Stimulated activated memory B cell treated with anti-CD40 and anti-IgM and Interleukin-4, amounts not matched to agents 10 μg/mL and 1 μg/mL and 100 μg/mL, for 72 hours (primary cell): ENCODE measurements at places on chromosomes 3 and 15.

DNA sequence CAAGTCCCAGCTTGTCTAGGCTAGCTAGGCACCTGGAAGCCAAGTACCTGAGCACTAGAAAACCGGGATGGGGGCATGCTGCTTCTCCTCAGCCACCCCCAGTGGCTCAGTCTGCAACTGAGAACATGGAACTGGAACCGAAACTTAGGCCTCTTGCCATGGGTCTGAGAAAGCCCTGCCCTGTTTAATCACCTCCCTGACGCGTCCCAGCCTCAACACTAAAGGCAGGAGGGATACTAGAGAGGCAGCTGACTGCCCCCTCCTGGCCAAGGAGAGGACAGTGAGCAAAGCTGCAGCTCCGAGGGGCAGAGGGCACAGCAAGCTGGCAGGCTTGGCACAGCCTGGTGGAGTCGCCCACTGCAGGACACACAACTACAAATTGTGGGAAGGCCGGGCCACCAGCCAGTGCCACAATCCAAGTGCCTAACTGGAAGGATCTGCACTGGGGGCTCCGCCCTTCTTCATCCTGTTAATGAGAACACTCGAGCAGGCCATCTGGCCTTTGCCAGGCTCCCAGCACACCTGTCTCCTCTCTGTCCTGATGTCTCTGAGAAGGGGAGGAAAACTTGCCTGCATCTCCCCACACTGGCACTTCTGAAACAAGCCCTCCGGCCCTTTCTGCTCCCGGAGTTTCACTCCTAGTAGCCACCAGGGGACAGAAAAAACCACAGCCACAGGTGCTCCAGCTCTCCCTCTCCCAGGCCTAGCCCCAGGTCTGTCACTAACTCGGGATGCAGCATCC, 53.7 kb downstream of the BDH1 start:
- ATAC-seq, result peak; percentile 74

- ATAC-seq, result peak; percentile 95
These were observed 141.4 kb downstream of the RBPMS2 start for GRCh38 chr15:64634027-64634426.

- no peak for ATAC-seq
These were observed 191.6 kb upstream of the TOPAZ1 start for GRCh38 chr3:44050101-44050500.

DNA sequence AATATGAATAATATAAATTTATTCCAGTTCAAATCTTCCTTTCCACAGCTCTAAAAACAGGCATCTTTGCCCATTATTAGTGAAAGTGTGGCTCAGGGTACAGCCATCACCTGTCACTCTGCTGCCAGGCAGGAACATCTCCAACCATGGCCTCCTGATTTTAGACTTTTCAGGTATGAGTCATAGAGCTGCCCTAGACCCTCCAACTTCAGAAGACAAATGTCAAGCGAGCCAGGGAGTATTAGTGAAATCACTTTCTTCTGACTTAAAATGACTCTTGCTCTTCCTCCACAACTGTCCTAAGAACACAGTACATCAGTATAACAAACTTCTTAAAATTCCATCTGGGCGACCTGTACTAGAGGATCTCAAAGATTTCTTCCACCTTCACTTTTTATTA, 78.1 kb upstream of the AKAP13 start:
- ATAC-seq, result peak; percentile 68

DNA sequence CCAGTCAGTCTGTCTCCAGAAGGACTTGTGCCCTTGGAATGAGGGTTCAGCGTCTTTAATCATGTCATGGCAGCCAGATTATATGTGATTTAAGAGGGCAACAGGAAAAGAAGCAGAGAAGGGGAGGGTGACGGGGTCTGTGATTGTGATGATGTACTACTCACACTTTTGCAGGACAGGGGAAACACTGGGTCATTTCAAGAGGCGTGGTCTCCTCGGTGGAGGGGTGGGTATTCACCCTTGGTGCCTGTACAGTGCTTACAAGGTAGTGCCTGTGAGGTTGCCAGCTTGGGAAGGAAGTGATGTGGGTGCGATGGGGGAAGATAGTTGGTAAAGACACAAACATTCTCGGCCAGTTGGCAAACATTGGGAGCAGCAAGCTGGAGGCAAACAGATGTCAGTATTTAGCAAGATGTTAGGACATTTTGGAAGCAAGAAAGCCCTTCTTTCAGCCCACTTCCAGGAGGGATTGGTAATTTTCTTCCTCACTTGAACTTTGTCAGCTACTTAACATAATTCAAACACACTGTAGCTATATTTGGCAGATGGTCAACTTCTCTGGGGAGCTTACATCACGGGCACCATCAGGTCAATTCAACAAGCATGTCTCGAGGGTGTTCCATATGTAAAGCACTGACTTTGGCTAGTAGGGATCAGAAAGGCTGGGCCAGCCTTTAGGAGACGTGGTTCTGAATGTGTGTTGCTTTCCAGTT, 71.4 kb upstream of the ROPN1 start:
- no peak for ATAC-seq

DNA sequence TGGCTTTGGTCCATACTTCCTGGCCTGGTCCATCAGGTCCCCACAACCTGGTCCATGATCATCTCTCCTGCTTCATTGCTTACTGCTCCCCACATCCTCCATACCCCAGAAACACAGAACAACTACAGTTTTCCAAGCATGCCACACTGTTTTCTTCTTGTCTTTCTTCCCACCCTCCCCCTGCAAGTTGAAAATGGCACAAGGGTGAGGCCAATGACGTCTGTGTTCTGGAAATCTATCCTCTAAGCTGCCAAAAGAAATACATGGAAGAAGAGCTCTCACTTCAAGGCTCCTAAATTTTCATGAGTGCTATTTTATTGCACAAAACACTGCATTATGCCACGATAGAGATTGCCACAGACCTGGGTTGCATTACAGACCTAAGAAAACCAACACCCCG, 404.4 kb downstream of the VPS13C start:
- ATAC-seq, result no peak

DNA sequence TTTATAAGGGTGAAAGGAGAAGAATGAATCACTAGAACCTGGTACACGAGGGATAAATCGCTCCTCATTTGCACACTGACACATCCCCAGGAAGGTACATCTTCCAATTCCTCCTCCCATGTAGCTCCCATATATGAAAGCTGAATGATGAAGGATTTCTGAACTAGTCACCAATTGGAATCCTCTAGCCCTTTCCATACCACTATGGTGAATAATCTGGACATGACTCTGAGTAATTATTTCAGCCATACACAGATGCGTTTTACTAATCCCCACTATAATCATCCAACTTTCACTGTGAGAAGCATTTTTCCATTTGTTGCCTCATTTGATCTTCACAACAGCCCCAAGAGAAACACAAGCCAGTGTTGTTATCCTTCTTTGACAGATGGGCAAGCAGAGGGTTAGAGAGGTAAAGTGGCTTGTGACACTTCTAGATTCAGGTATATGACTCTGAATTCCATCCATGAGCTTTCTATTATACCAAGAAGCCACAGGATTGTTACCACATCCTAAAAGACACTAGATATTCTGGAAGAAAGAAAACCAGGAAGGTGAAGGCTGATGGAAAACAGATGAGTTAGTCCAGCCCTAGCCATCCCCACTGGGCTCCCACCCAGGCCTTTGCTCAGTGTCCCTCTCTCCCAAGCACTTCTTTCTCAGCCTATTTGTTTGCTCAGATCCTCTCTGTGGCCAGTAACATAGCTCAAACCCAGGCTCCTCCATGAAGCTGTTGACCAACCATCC, 22.2 kb upstream of the BCL6 start:
- ATAC-seq, result no peak

- peak; percentile 71 for ATAC-seq
These were observed 19.6 kb upstream of the MOBP start for GRCh38 chr3:39447637-39448483.

DNA sequence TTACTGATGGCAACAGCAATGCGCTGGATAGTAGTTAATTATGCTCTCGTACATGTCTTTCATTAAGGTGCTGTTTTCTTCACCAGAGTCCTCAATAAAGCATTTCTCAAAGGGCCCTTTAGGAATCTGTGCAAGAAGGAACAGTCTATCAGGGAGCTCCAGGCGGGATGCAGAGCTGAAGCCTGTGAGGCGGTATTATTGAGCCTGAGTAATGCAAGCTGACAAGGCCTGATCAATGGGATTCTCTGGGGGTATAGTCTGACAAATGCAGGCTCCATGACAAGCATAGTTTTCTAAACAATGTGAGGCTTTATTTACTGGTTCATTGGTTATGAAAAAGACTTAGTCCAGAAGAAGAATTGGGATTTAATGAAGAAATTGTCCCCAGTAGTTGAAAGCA, 530.9 kb upstream of the CBLB start:
- no peak for ATAC-seq

- ATAC-seq, result peak; percentile 12
These were observed 153.2 kb upstream of the THBS1 start for GRCh38 chr15:39427705-39428104.

DNA sequence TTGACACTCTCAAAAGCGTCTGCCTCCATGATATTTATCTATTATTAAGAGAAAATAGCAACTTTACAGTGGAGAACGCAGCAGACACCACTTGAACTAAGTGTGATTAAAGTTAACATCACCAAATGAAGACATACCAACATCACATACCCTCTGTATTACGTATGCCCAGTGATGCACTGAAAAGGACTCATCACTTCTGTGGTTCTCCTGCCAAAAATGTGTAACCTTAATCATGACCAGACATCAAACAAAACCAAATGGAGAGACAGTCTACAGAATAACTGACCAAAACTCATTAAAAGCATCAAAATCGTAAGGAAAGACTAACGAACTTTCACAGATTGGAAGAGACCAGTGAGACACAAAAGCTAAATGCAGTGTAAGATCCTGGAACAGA, 103.2 kb downstream of the PPP2R3A start:
- ATAC-seq, result no peak

DNA sequence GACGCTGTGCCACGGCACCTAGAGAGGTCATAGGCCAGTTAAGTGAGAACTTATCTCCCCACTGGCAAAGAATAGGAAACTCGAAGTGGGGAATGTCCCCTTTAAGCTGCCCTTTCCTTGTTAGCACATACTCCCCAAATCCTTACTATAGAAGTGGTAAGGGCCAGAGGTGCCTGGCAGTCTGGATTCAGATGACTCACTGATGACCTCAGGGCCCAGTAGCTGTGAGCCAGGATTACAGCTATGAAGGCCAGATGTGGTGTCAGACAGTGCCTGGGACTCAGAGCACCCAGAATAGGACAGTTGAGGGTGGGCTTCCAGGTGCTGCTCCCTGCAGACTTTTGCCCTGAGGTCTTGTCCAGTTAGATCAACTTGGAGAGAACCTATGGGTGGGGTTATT, 37.7 kb downstream of the PDIA5 start:
- no peak for ATAC-seq

- ATAC-seq, result no peak
These were observed 193.6 kb downstream of the CLSTN2 start for GRCh38 chr3:140128631-140129030.

DNA sequence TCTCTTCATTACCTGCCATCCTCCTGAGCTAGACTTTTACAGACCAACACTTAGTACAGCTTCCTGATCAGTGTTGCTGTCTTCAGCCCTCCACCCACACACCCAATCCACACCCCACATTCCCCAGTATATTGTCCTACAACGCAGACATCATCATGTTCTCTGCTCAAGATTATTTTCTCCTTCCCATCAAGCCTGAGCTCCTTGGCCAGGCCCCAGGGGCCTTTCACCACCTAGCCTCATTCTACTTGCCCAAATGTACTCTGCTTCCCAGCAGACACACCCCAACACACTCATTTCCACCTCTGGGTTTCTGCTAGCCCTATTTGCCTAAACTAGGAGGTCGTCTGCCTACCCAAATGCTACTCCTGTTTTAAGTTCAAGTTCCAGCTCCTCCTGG, 37.0 kb downstream of the DAPK2 start:
- ATAC-seq, result no peak

- no peak for ATAC-seq
These were observed 19.4 kb downstream of the TGFBR2 start for GRCh38 chr3:30625541-30626438.

- ATAC-seq, result no peak
These were observed 14.4 kb upstream of the TM4SF4 start for GRCh38 chr3:149460117-149460516.

DNA sequence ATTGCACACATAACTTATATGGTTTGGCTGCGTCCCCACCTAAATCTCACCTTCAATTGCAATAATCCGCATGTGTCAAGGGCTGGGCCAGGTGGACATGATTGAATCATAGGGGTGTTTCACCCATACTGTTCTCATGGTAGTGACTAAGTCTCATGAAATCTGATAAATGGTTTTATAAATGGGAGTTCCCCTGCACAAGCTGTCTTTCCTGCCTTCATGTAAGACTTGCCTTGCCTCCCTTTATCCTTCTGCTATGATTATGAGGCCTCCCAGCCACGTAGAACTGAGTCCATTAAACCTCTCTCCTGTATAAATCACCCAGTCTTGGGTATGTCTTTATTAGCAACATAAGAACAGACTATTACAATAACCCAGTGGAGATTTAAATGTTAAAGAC, 653.9 kb downstream of the ROBO1 start:
- ATAC-seq, result no peak

DNA sequence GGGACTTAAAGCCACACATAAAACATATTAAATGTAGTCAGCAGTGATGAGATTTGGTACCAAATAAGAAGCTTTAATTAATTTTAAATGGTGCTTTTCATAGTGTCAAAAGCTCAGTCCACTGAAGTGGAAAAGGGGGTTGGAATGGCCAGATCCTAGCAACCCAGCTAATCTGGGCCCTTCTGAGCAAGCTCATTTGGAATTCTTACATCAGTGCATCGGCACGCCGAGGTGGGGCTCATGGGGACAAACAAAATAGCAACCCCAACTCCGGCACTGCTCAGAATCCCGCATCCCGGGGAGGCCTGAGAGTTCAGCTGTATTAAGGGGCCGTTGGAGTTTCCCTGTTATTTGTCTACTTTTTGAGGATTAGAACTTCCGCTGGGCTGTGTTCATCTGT, 526.4 kb downstream of the SOX2 start:
- no peak for ATAC-seq
